ENCODE measurements at places on chromosomes 16 and 17.

DNA sequence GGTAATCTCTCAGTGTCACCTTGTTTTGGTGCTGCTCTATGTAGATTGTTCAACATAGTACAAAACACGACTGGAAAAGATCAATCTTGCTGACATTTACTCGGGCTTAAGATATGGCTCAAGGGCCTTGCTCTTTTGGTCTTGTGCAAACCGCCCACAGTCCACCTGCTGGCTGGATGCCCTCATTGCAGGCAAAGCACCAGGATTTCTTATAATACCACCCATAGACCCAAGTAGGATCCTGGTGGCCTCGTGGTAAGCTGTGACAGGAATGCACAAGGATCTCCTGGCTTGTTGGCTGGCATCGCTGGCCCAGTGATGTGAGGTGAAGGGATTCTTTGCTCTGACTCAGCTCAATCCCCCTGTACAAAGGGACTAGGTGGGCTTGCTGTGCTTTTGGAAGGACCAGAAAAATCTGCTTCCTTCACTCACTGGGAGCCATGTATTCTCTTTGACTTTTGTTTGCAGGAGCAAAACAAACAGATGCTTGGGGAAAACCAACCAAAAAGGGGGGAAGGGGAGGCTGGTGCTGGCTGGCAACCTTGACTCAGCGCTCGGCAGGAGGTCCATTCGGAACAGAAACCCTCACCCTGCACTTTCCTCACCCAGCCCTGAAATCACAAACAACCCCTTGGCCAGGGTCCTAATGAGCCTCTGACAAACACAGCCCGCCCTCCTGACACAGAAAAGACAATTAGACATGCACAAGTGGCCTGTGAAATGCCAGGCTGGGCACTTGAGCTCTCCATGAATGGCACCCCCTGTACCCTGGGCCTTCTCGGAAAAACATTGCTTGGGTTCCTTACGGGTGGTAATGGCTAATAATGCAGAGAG, 36.6 kb upstream of the MED9 start:
- DNase-seq: peak; percentile 48

DNA sequence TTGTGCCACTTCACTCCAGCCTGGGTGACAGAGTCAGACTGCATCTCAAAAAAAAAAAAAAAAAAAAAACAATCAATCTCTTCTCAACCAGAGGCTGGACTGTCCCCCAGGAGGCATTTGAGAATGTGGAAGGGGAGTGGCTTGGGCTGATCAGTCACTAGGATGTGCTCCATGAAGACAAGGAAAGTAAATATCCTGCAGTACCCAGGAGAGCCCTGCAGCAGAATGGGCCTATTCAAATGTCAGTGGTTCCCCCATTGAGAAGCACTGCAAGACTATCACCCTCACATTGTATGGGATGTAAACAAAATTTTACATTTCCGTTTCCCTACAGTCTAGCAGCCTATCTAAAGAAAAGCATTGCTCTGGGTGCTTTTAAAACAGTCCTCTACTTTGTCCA, 70.3 kb downstream of the DNAH9 start:
- DNase-seq: no peak

GRCh38 chr17:46910179-46910927, 12.6 kb upstream of the GOSR2 start:
- DNase-seq: no peak

- no peak for DNase-seq
These were observed 5.2 kb upstream of the SMARCD2 start for GRCh38 chr17:63847525-63848249.

GRCh38 chr17:2906901-2907300, 110.7 kb downstream of the RAP1GAP2 start:
- DNase-seq: no peak

- DNase-seq: no peak
These were observed 30.6 kb downstream of the CHD9 start for GRCh38 chr16:53085369-53085843.

GRCh38 chr17:69030169-69030568, 30.6 kb downstream of the ABCA9 start:
- DNase-seq: no peak

- no peak for DNase-seq
These were observed 22.5 kb upstream of the MEAK7 start for GRCh38 chr16:84526794-84527531.

- DNase-seq: no peak
These were observed 10.8 kb downstream of the ZNF469 start for GRCh38 chr16:88393571-88393970.

- no peak for DNase-seq
These were observed 21.4 kb upstream of the C17orf113 start for GRCh38 chr17:42071810-42072209.

DNA sequence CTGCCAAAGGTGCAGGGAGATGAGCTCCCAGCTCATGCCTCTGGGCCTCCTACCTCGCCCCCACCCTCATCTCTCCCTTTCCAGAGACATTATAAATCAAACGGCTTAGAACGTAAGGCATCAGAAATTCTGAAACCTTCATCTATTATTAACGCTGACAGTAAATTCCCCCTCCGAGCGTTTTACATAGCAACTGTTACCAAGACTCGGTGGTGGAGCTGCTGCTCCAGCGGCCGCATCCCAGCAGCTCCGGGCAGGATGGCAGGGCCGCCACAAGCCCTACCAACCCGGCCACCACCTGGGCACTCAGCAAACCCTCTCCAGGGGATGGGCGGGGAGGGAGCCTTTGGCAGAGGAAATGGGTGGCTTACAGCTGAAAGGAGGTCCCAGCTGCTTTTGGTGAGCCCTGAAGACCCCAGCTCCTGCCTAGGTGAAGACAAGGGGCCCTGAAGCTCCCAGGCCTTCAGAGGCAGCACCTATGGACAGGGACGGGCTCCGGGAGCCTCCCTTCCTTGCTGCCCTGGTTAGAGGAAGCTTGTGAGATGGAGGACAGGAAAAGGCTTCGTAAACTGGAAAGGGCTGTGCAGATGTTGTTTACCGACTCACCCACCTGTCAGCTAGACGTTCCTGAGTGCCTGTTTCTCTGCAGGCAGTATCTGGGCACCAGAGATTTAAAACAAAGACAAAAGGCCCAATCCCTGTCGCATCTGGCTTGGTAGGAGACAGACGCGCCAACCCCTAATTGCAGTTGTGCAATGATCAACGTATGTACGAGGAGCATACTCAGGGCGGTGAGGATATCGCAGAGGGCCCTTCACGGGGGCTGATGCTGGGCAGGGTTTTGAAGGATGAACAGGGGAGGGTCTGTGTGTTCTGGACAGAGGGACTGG, 76.9 kb downstream of the RAI1 start:
- no peak for DNase-seq

DNA sequence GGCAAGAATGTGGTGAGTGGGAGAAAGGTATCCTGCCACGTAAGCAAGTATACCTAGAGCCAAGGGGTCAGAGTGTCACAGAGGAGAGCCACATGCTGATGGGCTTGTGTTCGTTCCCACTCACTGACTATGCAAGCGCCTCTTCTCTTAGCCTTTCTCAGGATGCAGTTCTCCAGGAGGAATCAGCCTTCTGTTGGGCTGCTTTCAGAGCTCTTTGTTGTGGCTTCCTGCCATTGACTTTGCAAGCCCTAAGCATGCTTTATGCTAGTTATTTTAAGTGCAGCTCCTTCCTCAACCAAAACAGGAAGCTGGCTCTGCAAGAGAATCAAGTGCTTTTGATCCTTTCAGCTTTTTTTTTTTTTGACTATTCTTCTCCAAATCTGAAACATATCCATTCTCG, 66.6 kb downstream of the SIAH1 start:
- no peak for DNase-seq

DNA sequence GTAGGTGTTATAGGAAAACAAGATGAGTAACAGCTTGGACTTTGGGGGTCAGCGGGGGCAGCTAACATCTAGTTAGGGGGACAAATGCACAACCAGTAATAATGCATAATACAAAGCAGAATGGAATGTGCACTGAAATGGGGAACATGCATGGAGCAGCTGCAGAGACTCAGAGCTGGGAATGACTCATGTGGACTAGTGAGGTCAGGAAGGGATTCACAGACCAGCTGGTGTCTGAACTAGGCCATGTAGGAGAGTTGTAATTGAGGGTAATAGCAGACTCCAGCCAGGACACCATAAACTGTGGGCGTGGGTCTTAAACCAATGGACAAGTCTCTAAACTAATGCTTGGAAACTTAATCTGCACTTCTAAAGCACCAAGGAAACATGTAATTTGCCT, 176.8 kb upstream of the ASIC2 start:
- DNase-seq: no peak

- DNase-seq: no peak
These were observed 25.1 kb downstream of the SALL1 start for GRCh38 chr16:51125992-51126391.

- no peak for DNase-seq
These were observed 98.8 kb downstream of the SYCE1L start for GRCh38 chr16:77297996-77298395.

DNA sequence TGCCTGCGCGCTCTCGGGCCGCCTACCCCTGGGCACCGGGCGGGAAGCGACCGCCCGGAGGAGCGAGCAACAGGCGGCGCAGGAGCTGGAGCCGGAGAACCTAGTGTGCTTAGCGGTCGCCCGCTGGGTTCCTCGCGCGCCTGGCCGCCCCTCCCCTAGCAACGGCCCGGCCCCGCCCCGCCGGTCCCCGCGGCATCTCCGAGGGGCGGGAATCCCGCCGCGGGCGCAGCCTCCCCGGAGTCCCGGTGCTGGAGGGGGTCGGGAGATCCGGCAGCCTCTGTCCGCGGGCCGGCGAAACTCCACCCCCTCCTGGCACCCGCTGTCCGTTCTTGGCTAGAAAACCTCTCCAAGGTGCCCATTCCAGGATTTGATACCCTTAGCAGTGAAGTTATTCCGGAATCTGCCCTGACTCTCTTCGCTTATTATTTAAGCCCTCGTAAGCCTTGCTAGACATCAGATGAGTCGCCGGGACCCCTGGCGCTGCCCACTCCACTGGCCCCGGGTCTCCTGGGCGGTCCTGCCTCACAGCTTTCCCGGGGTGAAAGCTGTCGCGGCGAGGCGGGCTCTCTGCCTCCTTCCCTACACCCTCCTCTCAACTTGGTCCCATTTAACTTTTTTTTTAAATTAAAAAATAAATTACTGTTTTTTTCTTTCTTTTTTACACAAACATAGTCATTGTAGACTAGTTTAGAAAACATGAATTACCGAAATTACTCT, at the start of gene RPRML:
RPRML (minus strand) TSS at position 107 of the 717 bp plus-strand sequence. CDS start 246 bp downstream, outside the sequence.
- no peak for DNase-seq

GRCh38 chr17:60173304-60173819, 23.6 kb downstream of the CA4 start:
- DNase-seq: no peak

- DNase-seq: no peak
These were observed 88.5 kb downstream of the ZFHX3 start for GRCh38 chr16:72959301-72959996.

GRCh38 chr17:55458287-55458900, 36.8 kb upstream of the MMD start:
- no peak for DNase-seq

DNA sequence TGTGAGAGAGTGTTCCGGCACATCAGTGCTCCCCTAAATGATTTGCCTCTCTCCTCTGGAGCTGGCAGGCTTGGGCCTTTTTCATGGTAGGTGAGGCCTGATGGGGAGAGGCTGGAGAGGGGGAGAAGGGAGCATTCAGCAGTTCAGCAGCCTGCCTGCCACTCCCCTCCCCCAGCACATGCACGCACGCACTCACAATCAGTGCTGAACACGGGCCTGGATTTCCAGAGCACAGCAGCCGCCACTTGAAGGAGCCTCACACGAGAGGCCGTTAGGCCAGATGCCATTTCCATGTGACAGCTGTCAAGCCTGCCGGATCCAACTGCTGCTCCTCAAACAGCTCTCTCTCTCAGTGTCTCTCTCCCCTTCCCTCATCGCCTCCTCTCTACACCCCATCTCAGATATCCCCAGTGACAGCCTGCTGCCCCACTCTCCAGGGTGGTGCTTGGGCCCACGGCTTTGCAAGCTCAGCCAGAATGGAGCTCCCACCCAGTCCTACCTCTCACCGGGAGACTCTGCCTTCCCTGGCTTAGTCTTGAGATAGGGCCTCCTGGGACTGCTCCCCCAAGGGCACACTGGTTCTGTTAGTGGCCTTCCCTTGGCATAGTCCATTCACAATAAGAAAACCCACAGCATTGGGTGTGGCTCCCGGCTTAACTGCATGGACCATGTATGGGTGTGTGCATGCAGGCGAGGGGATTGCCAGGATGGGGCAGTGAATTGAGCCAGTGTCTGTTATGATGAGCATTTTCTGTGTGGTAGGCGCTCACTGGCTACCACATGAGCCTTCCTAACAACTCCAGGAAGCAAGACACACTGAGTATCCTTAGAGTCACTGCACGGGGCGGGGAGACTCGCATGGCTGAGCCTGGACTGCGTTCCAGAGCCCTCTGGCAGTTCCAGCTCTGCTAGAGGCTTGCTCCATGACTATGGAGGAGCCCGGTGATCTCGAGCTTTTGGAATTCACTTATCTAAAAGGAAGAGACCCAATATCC, 226.2 kb downstream of the CCDC182 start:
- no peak for DNase-seq

DNA sequence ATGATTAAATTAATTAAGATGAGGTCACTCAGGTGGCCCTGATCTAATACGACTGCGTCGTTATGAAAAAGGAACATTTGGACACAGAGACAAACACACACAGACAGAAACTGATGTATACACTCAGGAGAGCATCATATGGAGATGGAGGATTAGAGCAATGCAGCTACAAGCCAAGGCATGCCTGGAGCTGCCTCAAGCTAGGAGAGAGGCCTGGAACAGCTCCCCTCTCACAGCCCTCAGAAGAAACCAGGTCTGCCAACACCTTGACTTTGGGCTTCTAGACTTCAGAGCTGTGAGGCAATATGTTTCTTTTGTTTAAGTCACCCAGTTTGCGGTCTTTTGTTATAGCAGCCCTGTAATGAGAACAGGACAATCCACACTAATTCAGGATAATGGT, 318.9 kb downstream of the HS3ST3B1 start:
- DNase-seq: no peak

DNA sequence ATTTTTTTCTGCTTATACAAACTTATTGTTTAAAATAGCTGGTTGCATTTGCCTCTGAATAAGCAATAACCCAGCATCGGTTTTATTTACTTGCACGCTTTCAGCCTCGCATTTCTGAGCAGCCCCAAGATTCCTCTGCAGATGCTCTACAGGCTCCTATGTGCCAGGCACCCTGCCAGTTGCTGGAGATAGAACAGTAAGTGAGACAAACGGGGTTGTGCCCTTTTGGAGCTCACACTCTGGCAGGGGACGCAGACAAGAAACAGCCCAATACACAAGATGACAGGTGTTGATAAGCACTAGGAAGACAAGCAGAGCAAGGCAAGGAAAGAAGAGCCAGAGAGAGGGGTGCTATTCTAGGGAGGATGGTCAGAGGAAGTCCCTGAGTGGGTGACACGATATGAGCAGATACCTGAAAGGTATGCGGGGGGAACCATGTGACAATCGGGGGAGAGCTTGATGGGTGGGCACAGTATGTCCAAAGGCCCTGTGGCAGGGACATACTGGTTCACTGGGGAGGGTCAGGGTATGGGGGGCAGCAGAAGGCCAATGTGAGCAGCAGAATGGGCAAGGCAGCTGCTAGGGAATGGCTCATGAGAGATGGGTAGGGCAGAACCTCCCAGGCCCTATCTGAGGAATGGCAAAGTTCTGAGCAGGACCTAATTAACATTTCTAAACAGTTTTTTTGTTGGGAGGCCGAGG, 18.7 kb upstream of the ADORA2B start:
- DNase-seq: no peak

- no peak for DNase-seq
These were observed 4.1 kb downstream of the RASD1 start for GRCh38 chr17:17492085-17492484.

GRCh38 chr16:21952040-21952792, 945 bp upstream of the UQCRC2 start:
- DNase-seq: peak; percentile 58
